ENCODE measurements at places on chromosomes 3 and 15.

DNA sequence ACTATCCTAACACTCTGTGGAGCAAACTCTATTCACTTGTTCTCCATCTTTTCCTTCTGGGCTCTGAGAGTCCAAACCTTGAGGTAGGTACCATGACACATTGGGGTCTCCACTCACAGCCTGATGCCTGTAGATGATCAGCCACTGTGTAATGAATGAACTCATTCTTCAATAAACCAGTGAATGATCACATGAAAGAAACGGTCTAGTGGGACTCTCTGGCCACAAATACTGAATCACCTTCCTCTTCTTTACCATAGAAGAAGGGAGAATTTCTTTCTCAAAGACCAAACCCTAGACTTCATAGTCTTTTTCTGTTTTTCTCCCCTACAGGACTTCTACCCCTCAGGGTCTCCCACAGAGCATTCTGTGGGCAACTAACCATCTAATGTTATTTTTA lies 20.5 kb upstream of the ABHD2 start:
- no peak for DNase-seq

GRCh38 chr15:79132770-79133169 lies 42.2 kb upstream of the RASGRF1 start:
- DNase-seq, result no peak

GRCh38 chr3:15332405-15333098 lies at the start of gene SH3BP5:
Gene SH3BP5 (minus strand): TSS chr3:15332586. CDS start chr3:15332408, 178 bp downstream.
- DNase-seq, result no peak

DNA sequence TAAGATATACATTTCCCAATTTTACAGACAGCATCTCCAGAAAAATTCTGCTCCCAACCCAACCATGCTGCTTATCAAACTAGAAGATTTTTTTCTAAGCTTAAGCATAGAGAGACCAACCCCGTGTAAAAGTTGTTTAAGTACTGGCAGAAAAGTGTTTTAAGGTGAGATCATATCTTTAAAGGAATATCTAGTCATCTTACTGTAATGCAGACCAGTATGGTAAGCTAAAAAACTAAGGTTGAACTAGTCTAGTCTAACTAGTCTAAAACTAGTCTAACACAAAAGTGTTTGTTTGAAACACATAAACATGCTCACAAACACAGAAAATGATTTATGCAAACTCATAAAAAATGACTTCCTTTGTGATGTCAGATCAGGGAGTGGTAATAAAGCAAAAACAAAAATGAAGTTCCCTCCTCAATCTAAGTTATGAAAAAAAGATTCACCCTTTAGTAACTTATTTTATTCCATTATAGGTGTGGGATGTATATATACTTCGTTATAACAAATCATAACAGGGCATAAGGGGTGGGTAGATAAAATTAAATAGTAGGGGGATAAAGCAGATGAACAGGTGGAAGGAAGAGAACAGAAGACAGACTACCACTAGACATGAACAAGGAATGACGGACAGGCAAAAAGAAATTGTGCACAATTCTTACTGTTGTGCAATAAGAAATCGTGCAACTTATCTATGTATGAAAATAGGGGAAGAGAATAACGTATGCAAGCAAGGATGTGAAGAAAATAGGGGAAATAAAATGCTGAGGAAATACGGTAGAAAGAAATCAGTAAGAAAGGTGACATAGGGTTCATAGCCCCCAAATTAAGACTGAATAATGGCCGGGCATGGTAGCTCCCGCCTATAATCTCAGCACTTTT lies 10.0 kb downstream of the MYO5A start:
- DNase-seq, result no peak

GRCh38 chr3:14213066-14213774 lies 34.6 kb downstream of the LSM3 start:
- no peak for DNase-seq

GRCh38 chr3:152827313-152827712 lies 7.6 kb upstream of the P2RY1 start:
- no peak for DNase-seq

DNA sequence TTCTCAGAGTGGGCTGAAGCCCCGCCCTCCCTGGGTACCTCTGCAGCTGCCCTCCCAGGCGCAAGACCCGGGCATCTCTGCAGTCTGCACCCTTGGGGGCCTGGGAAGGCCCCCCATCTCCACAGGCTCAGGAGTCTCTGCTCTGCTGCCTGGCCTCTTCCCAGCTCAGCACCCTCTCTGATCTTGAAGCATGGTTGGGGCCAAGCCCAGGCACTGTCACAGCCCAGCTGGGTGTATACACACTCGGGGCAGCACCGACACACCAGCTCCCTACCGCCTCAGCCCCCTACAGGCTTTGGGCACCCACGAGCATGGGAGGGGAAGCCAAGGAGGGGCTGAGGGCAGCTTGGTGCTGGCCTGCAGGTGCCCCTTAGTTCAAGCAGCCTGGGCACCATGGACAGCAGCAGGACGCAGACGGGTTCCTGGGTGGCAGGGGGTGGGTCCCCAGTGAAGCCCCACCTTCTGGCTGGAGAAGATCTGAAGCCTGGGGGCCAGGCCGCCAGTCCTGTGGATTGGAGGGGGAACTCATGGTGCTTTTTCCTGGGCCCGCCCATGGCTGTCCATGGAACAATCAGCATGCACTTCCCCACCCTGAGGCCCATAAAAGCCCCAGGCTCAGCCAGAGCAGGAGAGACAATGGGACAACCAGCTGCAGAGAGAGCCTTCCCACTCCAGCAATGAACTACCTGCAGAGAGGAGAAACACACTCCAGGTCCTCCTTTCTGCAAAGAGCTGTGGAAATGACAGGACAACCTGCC lies 170.6 kb downstream of the TJP1 start:
- no peak for DNase-seq

GRCh38 chr15:35397027-35397426 lies 148.9 kb downstream of the DPH6 start:
- DNase-seq, result no peak

DNA sequence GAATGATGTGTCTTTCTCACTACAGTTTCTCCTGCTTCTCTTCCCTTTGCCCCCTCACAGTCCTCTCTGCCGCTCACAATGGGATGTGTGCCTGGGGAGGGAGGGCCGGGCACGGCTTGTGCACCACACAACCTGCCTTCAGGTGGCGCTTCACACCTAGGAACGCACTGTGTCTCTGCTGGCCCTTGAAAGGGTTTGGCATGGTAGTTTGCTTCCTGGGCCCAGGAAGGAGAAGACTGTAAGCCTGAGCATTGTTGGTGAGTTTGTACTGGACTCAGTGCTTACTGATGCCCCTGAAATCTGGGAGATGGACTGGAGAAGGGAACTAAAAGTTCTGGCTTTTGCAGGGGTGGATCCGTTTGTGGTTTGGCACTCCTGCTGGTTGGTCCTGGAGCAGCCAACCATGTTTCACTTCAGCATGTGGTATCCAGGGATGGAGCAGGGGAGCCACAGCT lies 9.2 kb downstream of the ALPK3 start:
- DNase-seq, result no peak

DNA sequence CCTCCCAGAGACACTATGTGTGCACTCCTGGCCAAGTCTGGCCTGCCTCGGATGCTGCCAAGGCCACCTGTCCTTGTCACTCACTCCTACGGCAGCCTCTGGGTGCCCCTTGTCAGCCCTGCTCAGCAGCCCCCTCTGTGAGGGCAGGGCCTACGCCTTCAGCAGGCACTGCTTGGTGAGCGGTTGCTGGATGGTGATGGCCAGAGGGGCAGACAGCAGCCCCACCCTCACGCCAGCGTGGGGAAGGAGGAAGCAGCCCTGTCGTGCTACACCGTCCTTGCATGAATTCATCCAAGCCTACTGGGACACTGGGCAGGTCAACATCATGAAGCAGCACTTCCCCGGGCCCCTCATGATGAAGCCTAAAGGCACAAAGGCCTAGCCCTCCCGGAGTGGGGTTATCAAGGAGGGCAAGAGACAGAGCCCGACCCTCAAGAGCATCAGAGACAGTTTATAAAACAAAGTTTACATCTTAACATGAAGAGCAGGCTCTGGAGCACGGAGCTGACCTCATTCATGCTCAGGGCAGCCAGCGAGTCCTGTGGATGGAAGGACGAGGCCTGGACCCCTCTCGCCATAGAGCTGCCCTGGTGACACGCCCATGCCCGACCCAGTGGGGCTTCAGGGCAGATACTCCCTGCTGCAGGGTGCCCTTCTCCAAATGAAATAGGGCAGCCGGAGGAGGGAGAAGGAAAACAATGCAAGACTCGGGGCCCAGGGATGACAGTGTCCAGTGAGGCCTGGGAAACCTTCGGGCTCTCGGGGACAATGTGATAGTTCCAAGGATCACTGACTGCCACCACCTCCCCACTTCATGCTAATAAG lies 25.3 kb downstream of the CHDH start:
- DNase-seq, result no peak

- no peak for DNase-seq
Observed at GRCh38 chr3:187994221-187995042, 159.5 kb upstream of the LPP start.

DNA sequence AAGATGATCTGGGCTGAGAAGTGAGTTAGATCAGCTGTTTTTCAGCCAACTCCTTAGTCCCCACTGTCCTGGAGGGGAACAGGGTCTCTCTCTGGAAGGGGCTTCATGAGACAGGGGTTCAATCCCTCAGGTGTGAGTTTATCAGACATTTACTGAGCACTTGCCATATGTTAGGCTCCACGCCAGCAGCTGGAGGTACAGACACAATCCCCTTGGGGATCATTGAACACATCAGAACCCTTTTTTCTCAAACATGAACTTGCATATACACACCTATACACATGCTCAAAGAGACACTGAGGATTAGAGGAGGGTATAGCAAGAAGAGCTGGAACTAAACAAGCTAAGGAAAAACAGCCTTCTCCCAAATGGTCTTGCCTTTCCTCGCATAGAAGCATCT lies 5.5 kb upstream of the BMF start:
- no peak for DNase-seq

GRCh38 chr3:5181469-5182141 lies 5.9 kb upstream of the EDEM1 start:
- DNase-seq, result no peak

DNA sequence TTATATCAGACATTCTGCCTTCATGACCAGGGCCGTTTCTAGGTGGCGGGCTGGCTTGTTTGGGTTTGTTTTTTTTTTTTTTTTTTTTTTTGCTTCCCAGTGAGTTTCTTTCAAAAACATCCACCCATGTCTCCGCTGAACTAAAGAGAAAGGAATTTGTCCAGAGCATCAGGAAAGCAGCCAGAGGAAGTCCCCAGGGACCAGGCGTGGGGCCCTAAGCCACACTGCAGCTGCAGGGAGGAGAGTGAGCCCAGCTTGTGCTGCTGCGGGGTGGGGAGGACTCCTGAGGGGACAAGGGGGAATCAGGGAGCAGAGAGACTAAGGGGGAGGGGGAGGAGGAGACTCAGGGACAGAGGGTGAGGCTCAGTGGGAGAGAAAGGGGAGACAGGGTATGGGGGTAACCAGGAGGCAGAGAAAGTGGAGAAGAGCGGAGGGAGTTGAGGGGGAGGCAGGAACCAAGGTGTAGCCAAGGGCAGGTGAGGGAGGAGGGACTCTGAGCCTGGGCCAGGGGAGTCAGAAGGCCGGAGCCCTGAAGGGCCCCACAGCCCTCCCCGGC lies 49.5 kb downstream of the CYP11A1 start:
- peak; percentile 14 for DNase-seq

DNA sequence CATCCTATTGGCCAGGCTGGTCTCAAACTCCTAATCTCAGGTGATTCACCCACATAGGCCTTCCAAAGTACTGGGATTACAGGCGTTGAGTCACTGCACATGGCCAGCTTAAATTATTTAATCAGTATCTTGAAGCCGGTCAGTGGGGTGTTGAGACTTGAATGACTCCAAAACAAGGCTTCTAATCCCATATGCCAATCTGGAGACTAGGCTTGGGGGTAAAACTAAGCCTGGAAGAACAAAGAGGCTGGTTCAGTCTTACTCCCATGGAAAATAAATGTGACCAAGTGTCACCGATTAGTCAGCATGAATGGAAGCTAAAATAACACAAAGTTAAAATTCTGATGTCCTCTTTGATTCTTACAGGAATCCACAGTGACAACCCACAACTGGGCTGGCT lies 509.1 kb downstream of the FOXP1 start:
- DNase-seq, result no peak

DNA sequence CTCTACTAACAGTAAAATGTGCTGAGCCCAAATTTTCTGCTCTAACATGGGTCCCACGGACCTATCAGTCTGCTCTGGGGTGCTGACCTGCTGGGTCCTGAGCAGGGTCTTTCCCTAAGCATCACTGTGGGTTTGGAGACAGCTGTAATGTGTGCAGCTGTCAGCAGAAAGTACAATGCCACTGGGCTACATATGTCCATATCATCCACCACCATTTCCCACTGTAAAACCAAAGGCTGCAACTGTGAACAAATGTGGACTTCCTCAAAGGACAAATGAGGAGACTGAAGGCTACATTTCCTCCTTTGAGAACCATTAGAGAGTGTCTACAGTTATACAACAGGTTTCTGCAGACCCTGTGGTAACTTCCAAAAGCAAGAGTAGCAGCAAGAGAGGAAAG lies 33.8 kb upstream of the IP6K2 start:
- DNase-seq, result no peak

DNA sequence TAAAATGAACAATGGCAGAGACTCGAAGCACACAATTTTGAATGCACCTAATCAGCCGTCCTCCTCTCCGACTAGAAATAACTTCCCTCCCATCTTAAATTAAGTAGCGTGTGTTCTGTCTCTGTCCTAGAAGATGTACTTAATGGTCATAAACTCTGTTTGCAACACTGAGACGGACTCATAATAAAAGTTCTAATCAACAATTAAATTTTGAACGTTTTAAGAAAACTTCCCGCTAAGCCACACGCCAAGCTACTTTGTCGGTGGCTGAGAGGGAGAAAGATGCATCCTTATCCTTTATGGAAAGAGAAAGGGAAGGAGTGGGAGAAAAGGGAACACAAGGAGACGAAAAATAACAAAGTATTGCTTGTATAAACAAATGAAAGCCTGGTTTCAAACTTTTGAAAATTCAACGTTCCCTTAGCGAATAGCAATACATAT lies 989 bp downstream of the GNB4 start:
- no peak for DNase-seq

GRCh38 chr3:117017135-117017894 lies 307.7 kb downstream of the TUSC7 start:
- no peak for DNase-seq
